ENCODE measurements at places on chromosomes 2 and 18. TPM values are rescaled to one million over a fixed set of nuclear protein-coding genes. Genes with fewer than 3 reads are reported as not detected.
A peak's percentile ranks its signal among the peaks of the same experiment; 100 is the strongest.

DNA sequence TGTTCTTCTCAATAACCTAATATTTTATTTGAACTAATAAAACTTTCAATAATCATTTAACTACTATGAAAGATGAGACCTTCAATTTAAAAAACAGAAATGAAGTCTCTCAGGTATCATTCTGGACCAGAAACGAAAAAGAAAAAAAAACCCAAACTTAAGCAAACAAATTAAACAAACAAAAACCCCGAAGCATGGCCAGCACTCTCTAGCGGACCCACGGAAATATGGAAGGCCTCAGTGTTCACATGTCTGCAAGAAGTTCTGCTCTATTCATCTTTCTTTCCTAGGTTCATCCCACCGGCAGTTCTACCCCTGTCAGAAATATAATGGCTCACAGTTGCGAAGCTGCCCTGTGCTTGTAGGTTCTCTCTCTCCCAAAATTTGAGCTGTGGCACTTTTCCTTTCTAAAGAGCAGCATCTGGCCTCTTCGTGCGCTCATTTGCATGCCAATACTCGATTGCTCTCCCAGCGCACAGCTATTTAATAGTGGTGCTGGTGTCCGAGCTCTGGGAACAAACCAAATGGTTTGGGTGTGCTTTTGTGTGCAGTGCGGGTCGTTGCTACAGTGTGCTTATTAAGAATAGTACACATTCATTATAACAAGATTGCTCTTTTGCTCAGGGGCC is 129.0 kb upstream of the ZEB2 start:
- no peak for DNase-seq

DNA sequence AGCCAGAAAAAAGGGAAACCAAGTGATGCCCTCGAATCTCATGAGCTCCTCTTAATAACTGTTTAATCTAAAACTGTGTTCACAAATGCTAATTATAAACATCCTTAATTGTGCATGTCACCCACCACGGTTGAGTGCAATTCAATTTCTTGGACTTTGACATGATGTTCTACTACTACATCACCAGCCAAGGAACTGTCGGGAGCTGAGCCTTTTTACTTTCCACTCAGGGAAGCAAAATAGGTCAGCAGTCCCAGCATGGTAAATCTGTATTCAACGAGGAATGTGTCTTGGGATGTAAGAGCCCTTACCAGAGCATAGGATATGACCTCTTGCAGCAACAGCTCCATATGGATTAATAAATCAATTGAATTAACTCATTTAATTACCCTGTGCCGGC is 20.8 kb upstream of the REG3G start:
- peak; percentile 7 for DNase-seq

GRCh38 chr18:23317975-23318675 is 135.0 kb upstream of the RIOK3 start:
- DNase-seq, result no peak

DNA sequence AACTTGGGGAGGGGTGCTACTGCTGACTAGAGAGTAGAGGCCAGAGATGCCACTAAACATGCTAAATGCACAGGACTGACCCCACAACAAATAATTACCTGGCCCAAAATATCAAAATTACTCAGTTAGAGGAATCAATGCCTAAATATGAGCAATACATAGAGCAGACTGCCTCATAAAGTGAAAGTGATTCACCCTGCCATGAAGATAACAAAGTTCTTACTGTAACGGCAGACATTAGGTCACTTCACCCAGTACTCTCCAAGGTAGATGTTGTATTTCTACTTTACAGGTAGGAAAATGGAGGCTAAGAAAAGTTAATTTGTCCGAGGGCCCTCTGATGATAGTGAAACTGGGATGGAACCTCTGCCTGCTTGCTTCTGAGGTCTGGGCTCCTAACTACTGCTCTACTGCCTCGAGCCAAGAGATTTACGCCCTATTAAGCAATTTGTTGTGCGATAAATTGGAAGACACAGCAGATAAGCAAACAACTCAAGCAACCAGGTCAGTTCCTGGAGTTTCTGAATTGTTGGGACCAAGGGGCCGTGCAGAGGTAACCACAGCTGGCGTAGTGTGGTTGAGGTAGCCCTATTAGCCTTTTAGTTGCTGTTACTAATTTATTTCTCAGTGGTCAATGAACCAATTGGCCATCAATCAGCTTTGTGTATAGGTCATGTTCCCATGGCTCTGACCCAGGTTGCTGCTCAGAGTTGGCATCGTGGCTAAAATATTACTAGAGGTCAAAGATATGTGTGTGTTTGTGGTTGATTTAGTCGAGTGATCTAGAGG is 4.8 kb downstream of the DHRS9 start:
- no peak for DNase-seq

DNA sequence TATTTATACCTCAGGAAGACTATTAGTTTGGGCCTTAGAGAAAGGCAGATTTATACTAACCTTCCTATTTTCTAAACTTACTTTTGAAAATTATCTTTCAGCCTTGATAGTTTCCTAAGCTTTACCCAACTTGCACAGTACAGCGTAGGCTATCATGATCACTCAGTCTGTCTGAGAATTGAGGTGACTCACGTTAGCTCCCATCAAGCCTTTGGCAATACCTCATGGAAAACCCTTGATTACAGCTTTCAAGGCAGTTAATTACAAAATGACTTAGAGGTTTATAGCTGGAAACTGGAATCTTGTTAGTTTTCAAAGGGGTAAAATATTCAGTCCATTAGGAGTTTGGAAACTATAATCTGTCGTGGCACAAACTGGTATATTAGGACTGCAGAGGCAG is 26.4 kb upstream of the ARMC9 start:
- no peak for DNase-seq

GRCh38 chr2:174071321-174071720 is 106.1 kb upstream of the SP3 start:
- no peak for DNase-seq

DNA sequence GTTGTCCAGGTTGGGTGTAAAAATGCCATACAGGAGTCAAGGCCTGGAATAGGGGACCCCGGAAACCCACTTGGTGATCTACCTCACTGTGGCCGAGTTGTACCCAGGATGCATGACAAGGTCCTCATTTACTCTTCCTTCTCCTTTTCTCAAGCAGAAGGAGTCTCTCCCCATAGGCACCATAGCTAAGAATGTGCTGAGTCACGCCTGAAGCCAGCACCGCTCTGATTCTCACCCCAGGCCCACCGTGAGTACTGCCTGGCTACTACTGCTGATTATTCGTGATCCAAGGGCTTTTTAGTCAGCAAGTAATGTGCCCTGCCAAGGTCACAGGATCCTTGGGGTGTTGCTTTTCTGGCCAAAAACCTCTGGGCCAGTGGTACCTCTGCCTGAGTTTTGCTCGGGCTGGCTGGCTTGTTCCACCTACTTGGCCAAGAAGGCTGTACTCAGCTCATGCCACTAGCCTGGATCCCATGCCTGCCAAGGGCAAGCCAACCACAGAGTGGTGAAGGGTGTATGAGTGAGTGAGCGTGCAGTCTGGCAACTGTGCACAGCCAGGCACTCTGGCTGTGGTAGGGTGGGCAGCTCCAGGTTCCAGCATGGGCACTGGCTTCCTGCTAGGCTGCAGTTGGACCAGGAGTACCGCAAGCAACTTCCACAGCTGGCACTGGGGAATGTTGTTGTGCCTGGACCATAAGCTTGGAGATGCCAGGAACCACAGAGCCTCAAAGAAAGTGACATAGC is 650.1 kb upstream of the VRK2 start:
- no peak for DNase-seq

GRCh38 chr2:207055257-207055656 is 110.5 kb downstream of the KLF7 start:
- DNase-seq, result no peak

DNA sequence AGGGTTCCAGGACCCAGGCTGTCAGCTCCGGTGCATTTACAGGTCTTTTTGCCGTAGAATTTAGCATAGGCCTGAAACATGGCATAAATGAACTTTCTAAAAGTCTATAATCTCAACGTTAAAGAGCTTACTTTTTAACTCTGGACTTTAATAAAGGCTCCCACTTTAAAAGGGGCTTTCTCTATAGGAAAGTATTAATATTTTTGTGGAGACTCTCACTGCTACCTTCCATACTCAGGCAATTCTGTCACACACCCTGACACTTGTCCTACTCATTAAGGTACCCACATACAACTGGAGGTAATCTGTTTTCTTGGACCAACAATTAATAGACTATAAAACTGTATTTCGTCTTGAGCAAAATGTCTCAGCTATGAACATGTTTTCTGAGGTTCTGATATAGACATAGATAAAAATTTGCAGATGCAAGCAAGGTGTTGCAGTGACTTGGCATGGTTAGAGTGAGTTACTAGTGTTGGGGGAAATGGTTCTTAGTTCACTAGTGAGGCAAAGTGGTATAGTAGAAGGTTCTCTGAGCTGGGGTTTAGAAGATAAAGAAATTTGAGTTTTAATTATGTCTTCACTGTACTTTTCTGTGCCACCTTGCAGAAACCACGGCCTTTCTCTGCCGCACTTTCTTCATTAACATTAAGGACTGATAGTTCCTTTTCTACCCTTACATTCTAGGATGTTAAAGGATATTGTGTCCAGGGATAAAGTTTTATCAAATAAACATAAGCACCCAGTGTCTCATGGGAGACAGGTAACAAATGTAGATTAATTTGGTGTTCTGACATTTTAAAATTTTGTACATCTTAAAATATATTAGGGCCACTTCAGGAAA is 10.8 kb upstream of the NR4A2 start:
- no peak for DNase-seq

GRCh38 chr2:12434630-12435098 is 282.1 kb upstream of the TRIB2 start:
- DNase-seq, result no peak

Gene SERPINB4
- not detected for polyA plus RNA-seq

Gene GCG
- not detected for polyA plus RNA-seq

Gene GRP
- 3.9 TPM for polyA plus RNA-seq

Gene TTN
- polyA plus RNA-seq, result 0.96 TPM

Gene RAMP1
- polyA plus RNA-seq, result 7.1 TPM

Gene CASP10
- polyA plus RNA-seq, result 6.7 TPM

Data from left renal pelvis (tissue), 4 donors.